ENCODE measurements at places on chromosomes 16 and 17. TPM values are rescaled to one million over a fixed set of nuclear protein-coding genes. Genes with fewer than 3 reads are reported as not detected.

XYLT2 gene
- 24.7 TPM for total RNA-seq

CDRT15L2 gene
- not detected for total RNA-seq

DNA sequence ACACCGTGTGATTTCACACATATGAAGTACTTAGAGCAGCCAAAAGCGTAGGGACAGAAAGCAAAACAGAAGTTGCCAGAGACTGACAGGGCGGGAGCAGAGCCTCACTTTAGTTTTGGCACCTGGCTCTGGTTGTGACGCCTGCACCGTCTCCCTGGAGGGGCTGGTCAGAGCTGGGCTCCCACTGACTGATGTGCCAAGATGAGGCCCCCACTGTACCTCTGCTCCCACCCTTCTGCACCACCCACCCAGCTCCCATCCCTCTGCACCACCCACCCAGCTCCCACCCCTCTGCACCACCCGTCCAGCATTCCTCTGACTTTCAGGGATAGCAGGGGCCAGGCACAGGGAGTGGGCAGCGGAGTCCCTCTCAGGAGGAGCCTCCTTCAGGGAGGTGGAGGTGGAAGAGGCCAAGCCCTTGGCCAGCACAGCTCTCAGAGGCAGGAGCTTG lies 3.2 kb upstream of the PRSS21 start:
- no peak overlapping the region for H3K4me3 ChIP-seq
- peaks cover 5% of the 10 kb centered on the region for H3K27me3 ChIP-seq
- DNase-seq: no peak
- no peak overlapping the region for H3K27ac ChIP-seq

DNA sequence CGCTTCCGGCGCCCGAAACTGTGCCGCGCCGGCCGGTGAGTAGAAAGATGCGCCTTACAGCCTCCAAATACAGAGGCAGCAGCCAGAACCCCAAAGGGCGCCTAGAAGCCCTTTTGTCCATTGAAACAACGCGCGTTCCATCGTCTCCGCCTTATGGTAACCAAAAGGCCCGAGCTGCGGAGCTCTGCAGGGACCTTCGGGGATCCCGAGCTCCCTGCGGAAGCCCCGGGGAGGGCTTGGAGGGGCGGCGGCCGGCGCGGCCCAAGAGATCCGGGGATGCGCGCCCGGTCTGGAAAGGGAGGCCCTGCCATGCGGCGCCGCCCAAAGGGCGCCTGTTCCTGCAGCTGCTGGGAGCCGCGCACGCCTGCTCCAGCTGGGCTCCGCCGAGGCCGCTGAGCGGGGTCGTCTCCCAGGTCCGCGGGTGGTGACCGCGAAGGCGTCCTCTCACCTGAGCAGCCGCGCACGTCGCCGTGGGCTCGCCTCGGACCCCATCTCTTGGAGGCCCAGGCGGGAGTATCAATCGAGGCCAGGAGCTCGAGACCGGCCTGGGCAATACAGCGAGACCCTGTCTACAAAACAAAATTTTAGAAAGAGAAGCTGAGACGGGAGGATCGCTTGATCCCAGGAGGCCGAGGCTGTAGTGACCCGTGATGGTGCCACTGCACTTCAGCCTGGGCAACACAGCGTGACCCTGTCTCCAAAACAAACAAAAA lies 742 bp upstream of the FBXO31 start:
- H3K36me3 ChIP-seq: peaks cover 6% of the 10 kb centered on the region
- DNase-seq: no peak
- peaks cover 2% of the 10 kb centered on the region for H3K27me3 ChIP-seq
